ENCODE measurements at places on chromosomes 4 and X.

DNA sequence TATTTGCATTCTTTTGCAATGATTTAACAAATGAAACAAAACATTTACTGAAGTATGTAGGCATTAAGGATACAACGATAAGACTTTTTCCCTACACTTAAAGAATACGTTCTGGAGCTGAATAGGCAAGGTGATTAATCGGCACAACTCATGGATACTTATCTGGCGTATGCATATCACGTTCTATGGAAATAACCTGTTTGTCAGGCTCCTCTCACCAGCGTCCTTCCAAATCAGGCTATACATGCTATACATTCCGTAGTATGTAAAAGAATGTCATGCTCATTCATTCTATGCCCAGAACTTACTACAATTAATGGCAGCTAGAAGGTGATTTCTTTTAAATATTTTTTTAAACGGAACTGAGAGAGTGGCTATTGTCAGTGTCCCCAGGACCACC is 25.6 kb upstream of the TCEANC start:
- DNase-seq, result no peak

DNA sequence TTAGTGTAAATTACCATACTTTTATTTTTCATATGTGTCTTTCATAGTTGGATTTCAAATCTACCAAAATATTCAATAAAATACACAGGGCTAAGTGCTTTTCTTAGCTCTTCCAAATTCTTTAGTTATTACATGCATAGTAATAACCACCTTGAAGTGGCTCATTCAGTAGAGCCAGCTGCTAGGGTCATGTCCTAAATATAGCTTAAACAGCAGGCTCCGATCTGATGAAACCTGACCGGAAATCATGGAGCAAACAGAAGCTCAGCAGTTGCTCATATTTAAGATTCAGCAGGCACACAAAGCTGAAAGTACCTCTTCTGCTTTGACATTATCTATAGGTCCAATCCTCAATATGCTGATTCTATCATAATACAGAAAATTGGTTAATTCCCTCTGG is 1470.4 kb downstream of the ADGRL3 start:
- no peak for DNase-seq

- no peak for DNase-seq
Measured at GRCh38 chr4:47972181-47972580, 44.3 kb downstream of the CNGA1 start.

GRCh38 chr4:118270492-118270891 is 82.3 kb downstream of the PRSS12 start:
- DNase-seq, result peak; percentile 57

GRCh38 chr4:144646523-144647094 is 653 bp downstream of the HHIP start:
- peak; percentile 22 for DNase-seq

- no peak for DNase-seq
Measured at GRCh38 chrX:23127586-23127985, 127.8 kb downstream of the DDX53 start.

DNA sequence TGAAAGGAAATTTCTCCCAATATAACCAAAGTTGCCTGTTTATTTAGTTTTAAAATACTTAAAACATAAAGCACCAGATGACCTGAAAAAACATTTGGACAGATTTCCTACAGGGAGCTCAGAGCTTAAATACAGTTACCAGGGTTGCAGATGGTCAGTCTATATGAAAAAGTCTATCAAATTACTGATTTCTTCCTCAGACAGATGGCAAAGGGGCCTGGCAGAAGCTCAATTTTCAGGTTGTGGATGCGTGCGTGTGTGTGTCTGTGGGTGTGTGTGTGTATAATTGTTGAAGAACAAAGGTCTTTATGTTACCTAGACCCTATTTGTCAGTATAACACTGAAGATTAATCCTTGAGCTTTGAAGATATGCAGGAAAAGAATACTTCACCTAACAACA is 169.4 kb downstream of the MAD2L1 start:
- no peak for DNase-seq

GRCh38 chrX:44946771-44947170 is 73.8 kb downstream of the KDM6A start:
- DNase-seq, result no peak

GRCh38 chrX:131262200-131262599 is 26.9 kb downstream of the IGSF1 start:
- no peak for DNase-seq

DNA sequence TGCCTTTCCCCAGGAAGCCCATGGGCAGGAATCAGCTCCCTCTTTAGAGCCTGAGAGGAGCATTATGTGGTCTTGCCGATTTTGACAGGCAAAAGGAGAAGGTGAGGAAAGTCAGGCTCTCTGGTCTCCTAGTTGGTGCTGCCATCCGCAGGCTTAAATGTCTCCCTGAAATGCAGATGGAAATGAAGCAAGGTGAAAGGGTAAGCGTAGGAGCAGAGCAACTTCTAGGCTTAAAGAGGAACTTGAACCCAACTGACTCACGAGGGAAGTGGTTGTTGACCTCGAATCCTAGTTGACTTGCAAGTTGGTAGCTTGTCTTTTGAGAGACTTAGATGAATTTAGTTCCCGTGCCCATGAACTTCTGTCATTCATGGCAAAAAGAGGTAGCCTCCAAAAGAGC is 205.9 kb downstream of the PTTG2 start:
- no peak for DNase-seq

GRCh38 chr4:123617791-123618190 is 221.2 kb downstream of the SPRY1 start:
- no peak for DNase-seq

DNA sequence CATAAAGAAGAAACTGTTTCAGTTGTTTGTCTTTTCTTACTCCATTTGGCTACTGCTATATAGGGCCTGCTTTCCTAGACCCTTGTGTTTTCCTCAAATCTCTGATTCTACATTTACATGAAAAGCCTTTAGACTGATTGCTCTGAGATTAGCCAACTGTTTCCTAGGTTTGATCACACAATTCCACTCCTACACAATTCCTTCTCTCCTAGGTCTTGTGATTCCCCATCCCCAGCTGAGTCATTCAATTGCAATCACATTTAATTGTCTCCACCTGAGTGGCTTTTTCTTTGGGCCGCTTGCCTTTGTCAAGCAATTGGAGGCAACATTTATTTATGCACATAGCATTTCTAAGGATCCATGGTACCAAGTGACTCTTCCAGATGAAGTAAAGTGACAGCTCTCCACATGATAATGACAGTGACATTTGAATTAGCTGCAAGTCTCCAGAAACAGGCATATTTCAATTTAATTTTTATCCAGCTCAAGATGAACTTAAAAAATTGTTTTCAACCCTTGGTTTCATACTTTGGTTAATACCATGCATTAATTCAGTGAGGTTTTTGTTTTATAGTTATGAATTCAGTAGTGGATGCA is 35.8 kb downstream of the ATXN3L start:
- DNase-seq, result peak; percentile 57

DNA sequence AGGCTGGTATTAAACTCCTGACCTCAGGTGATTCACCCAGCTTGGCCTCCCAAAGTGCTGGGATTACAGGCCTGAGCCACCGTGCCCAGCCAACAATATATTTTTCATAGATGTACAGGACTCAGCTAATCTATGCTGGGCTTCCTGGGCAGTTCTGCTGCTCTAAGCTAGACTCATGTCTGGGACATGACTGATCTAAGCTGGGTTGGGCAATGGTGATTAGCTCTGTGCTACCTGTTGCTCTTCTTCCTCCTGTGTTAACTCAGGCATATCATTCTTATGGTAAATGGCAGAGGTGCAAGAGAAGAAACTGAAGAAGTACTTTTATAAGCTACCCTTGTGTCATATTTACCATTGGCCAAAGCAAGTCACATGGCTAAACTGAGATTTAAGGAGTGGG is 11.4 kb upstream of the SUPT20HL2 start:
- DNase-seq, result no peak

- peak; percentile 57 for DNase-seq
Measured at GRCh38 chrX:7062276-7062675, 85.2 kb upstream of the STS start.

DNA sequence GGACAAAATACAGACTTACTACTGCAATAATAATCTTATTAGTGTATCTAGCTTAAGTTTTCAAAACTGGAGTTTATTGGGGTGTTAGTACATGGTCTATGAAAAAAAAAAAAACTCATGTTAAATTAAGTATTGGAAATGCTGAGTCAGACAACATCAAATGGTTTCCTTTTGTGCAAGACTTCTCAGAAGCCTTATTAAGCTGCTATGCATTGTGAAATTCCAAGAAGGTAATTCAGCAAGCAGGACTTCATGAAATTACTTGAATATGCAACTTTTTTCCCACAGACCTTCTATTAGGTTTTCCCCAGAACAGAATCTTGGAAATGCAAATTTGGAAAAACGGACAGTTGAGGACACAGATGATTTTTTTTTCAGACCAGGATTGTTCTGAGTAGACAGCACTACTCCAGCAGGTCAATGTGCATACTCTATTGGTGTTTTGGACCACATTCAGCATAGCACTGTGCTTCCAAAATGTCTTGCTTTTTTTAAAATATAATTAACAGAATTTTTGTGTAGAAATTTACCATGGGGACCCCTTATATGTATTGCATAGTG is 568.8 kb upstream of the TENM3 start:
- peak; percentile 73 for DNase-seq

GRCh38 chr4:124337874-124338273 is 374.7 kb downstream of the ANKRD50 start:
- peak; percentile 21 for DNase-seq

DNA sequence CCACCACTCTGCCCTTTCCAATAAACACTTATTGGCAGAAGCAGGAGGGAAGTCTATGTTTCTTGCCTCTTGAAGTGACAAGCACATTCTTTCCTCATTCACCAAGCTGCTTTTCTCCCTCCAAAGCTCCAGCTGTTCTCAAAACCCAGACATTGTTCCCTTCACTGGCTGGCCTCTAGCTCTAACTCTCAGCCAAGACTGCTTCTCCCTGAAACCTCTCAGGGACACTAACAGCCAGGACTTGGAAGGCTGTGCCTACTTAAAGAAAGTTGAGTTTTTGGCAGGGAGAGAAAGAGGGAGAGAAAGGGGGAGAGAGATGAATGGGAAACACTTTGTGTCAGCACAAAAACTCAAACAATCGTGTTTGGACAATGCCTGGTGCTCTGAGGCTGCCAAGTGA is 99.5 kb downstream of the COX18 start:
- DNase-seq, result peak; percentile 36

GRCh38 chr4:175238827-175239517 is 320.8 kb downstream of the ADAM29 start:
- DNase-seq, result no peak

GRCh38 chr4:89803915-89804314 is 33.0 kb downstream of the SNCA start:
- DNase-seq, result no peak

- DNase-seq, result no peak
Measured at GRCh38 chrX:141742666-141743065, 44.1 kb upstream of the SPANXD start.

GRCh38 chr4:116058129-116058528 is 944.7 kb upstream of the NDST4 start:
- DNase-seq, result no peak

- DNase-seq, result no peak
Measured at GRCh38 chr4:108172231-108172752, 3.6 kb upstream of the LEF1 start.

DNA sequence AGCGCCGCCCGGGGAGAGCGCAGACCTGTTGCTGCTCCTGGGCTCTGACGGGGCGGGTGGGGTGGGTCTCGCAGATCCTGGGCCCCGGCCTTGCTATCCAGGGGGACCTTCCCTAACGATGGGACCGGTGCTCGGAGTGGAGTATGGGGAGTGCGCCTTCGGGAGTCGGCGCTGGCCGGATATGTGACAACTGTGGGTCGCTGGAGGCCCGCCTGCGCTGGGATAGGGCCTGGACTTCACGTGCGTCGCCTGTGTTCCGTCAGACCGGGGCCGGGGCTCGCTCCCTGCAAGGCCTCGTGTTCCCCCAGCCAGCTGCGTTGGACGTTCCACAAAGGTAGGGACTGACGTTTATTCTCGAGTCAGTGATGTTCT is 1.3 kb downstream of the TBL1X start:
- DNase-seq, result peak; percentile 53

DNA sequence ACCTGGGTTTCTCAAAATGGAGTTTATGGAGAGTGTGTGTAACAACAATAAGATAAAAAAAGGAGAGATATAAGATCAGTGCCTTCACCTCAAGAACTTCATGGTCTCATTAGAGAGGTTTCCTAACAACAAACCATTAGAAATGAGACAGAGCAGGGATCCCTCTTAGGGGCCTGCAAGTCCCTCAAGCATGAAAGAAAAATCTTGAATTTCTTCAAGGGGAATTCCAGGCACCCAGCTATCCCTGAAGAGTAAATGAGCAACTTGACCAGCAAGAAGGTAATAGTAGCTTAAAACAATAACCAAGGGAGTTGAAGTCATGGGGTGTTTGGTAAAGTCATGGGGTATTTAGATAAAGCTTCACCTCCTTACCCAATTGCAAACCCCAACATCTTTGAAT is 49.7 kb upstream of the TLR3 start:
- DNase-seq, result no peak

DNA sequence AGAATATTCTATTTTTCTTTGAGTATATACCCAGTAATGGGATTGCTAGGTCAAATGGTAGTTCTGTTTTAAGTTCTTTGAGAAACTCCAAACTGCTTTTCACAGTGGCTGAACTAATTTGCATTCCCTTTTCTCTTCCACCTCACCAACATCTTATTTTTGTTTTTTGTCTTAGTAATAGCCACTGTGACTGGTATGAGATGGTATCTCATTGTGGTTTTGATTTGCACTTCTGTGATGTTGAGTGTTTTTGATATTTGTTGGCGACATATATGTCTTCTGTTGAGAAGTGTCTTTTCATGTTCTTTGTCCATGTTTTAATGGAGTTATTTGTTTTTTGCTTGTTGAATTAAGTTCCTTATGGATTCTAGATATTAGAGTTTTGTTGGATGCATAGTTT is 24.4 kb downstream of the AIMP1 start:
- peak; percentile 20 for DNase-seq

GRCh38 chr4:16126714-16127113 is 42.9 kb upstream of the PROM1 start:
- DNase-seq, result no peak

- DNase-seq, result no peak
Measured at GRCh38 chr4:40178672-40179071, 18.2 kb upstream of the RHOH start.

DNA sequence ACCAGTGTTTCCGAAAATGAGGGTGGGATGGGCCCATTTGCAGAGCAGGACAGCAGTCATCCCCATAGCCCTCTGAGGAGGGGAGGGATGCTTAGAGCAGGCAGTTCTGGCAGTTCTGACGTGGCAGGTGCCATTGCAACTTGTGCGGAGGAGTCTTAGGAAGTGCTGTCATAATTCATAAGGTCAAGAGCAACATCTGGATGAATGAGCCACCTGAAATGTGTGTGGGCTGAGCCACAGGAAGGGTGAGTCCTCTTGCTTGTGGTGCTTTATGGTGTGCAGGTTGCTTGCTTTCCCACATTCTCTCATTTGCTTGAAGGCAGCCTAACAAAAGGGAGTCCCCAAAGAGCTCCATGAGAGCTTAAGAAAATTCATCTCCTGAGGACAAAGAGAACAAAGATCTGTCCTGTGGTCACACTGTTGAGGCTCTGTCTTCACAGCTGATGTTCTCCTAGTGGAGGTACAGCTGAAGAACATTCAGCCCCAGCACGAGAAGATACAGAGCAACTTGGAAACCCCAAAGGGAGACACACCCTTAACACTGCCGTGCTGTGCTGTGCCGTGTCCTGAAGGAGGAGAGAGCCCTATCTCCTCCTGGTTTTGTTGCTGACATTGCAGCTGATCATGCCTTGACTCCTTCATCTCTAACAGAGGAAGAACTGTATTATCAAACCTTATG is 60.3 kb downstream of the DLG3 start:
- DNase-seq, result no peak

GRCh38 chrX:137151403-137151802 is 117.6 kb upstream of the GPR101 start:
- no peak for DNase-seq

- no peak for DNase-seq
Measured at GRCh38 chr4:127523369-127523768, 109.4 kb upstream of the INTU start.
